C1 segment of cervical spinal cord (tissue), 14 donors: ENCODE measurements at places on chromosomes 5 and 9.
A peak's percentile ranks its signal among the peaks of the same experiment; 100 is the strongest.

GRCh38 chr5:79109527-79110492 is 1.8 kb upstream of the BHMT start:
- DNase-seq = no peak

GRCh38 chr5:175246889-175247520 is 197.0 kb downstream of the DRD1 start:
- DNase-seq = no peak

DNA sequence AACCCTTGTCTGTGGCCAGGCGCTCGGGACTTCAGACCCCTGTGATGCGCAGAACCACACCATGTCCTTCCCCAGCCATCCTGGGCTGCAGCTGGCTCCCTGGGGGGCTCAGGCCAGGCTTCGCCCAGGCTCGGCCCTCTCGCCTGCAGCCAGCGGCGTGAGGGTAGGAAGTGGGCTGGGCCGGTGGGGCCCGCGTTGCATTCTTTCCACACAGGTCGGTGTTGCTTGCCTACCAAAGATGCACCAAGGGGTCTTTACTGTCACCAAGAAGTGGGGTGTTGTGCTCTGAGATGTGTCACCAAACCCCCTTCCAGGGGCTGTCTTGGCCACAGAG is 48.3 kb upstream of the RNF130 start:
- no peak for DNase-seq

GRCh38 chr5:35473589-35473988 is 144.1 kb upstream of the SPEF2 start:
- no peak for DNase-seq

DNA sequence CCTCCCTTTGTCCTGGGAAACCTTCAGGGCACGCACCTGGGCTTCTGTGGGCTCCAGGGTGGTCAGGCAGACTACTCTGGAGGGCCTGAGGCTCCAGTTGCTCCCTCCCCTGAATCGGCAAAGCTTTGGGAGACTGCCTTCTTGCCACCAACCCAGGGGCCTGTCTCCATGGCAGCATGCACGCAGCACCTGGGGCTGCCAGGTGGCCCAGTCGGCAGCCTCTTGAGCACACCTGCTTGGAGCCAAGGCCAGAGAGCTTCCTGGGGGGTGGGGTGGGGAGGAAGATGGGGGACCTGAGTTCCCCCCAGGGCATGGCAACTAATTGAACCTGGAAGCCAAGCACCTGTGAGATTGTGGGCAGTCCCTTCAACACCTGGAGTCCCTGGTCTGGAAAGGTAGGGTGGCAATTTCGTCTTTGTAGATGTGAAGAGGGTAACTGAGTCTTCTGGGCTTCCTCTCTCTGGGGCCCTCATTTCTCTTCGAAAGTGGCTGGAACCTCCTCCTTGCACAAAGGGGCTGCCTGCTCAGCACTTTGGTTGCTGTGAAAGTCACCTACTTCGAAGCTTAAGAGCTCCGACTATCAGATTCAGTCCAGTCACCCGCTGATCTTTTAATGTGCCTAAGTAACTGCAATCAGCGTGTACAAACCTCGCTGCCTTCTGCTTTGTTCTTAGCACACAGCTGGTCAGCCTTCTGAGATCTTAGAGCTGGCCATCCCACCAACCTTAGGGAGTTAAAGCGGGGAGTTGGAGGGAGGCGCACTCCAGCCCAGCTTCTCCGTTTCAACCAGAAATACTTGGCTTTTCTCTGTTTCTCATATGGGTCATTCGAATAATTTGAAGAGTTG is 4.0 kb downstream of the RNF183 start:
- no peak for DNase-seq

- no peak for DNase-seq
Observed at GRCh38 chr5:178069909-178070308, 43.4 kb upstream of the N4BP3 start.

DNA sequence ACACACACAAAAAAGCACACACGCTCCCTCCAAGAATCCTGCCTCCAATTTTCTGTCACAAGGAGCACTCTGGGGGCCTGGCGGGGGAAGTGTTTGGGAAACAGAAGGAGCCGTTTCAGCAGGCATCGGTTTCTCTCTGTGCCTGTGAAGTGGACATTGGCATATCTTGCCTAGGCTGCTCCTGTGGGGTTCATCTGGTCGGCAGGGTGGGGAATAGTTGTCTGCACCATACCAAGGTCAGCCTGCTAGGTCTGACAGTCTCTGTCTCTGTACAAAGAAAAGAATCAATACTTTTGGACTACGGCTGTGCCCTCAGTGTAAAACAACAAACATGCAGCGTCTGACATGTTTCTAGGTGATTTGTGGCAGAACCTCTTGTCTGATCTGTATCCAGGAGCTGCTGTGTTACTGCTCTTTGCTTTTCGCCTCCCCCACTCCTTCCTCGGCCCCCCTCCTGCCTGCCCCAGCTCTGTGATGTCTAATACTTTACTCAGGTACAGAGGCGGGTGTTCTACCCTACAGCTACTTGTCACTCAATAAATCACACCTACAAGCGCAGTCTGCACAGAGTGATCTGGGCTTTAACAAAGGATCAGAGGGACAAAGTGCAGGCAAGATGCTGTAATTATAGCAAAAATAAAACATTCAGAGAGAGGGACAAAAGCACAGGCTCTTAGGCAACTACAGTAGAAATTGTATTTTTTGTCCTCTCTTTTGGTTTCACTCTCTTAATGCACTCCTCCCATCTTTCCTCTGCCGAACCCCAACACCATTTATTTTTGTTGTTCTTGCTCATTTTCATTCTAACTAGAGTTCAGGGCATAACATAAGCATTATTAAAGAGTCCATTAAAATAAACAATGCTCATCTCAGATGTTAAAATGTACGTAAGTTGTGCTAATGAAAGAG is 216.7 kb downstream of the BNC2 start:
- DNase-seq = no peak

DNA sequence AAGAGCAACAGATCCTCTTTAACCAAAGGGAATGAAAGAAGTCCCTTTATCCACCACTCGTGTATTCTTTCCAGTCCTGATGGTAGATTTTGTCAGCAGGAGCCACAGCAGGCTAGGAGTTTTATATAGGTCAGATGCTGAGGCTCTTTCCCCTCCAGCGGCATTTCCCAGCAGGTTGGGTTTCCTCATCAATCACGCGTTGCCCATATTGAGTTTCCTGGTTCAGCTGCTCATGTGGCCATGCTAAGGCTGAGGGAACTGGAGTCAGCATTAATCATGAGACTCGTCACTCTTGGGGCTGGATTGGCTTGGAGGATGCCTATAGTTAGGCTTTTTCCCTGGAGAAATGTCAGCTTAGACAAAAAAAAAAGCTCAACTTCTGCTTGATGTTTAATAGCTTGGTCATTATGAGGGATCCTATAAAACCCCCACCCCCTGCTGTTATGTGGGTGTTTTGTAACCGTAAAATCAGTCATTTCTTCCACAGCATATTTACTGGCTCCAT is 193.4 kb upstream of the GAS1 start:
- DNase-seq = no peak

- DNase-seq = no peak
Observed at GRCh38 chr5:113075019-113075418, 98.4 kb downstream of the DCP2 start.

DNA sequence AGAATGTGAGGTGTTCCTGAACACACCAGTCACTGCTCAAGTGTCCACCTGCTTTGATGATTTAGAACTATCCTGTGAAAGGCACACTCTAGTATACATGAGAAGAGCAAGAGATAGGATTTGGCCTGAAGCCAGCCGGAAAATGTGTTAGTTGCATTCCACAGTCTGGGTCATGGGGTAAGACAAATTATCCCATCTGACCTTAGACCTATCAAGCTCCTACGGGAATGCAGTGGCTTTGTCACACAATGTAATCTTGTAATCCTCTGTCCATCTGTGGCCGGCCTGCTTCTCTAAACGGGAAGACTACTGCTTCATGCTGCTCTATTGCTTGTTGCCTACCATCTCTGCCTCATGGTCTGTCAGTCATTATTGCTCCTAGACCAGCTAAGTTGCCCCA is 92.4 kb upstream of the PRRC1 start:
- no peak for DNase-seq

DNA sequence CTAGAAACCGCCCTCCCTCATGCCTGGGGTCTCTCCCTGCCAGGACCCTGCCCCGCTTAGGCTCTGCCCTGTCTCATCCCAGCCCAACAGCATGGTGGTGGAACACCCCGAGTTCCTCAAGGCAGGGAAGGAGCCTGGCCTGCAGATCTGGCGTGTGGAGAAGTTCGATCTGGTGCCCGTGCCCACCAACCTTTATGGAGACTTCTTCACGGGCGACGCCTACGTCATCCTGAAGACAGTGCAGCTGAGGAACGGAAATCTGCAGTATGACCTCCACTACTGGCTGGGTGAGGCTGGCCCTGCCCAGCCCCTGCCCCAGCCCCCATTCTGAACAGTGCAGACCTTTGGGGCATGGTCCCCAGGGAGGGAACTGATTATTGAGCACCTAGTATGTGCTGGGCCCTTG is 33.9 kb downstream of the GSN start:
- DNase-seq = no peak

DNA sequence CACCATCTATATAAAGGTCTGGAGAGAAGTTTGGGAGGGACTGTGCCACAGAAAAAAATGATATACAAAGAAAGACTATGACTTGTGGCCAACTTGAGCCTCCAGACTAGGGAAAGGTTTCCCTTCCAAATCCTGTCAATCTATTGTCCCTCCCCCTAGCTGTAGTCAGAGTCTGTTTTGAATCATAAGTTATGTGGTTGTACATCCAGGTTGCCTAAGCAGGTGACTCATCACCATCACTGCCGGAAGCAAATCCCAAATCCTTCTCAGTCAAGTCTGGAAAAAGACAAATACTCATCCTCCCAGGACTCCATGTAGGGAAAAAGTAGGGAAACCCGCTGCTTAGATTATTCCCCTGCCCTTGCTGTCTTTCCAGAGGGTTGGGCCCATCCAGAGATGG is 235.7 kb downstream of the CDK5RAP2 start:
- DNase-seq = no peak

GRCh38 chr9:26054600-26055520 is 376.6 kb upstream of the TUSC1 start:
- no peak for DNase-seq

GRCh38 chr5:63011158-63011557 is 432.5 kb downstream of the LRRC70 start:
- DNase-seq = no peak

DNA sequence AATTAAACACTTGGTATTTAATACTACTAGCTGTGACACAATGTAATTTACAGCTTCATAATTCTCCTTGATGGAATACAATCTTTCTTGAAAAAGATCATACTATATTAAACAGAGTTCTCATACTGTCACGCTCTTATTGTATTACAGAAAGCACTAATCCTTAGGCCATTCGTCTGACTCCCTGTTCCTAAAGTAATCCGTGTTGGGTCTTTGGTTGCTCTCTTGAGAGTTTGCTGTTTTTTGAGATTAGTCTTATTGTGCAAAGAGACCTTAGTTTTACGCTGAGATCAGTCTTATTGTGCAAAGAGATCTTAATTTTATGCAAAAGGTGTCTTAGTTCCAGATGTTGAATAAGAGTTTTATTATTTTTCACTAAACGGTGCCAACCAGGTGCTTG is 190.6 kb downstream of the ISL1 start:
- DNase-seq = no peak

GRCh38 chr9:4661611-4662010 is 483 bp upstream of the PLPP6 start:
- no peak for DNase-seq

DNA sequence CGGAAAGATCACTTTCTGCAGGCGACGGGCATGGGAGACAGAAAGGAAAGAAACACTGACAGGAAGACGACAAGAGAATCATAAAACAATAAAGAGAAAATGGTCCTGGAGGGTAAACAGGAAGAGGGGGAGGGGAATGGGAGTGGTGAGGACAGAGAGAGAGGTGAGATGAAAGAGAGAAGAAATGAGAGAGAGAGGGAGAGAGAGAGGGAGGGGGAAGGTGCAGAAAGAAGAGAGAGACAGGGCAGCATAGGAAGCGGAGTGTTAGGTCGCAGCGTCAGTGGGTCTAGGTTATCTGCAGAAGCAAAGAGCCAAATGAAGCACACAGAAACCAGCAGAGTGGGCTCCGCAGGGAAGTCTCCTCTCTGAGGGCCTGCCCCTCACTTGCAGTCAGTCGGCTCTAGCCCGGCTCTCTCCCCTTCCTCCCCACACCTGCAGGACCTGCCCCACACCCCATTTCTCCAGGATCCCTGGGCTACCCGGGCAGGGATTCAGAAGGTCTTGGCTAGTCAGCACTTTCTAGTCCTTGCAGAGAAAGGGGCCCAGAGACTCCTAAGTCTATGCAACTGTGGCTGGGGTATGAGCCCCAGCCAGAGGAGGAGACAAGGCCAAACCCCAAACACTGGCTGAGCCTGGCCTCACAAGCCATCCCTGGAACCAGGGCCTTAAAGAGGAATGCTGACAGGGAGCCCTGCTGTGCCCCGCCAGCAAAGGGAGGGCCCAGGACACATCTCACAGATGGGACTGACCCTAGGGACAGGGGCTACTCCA is 29.7 kb upstream of the MEIKIN start:
- DNase-seq = no peak

DNA sequence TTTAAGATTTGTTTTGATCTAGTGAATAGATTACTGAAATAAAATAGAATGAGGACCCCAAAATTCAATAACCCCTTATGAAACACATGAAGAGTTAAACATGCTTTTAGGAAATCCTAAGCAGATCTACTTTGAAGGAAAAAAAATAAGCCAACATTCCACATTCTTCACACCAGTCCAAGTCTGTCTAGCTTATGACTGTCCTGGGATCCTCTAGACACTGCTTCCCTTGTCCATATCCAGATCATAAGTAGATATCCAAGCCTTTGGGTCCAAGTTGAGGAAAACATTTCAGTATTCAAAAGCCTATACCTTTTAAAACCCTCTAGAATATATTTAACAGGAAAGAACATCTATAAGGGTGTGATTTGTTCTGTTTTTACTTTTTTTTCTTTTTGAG is 58.8 kb upstream of the MINAR2 start:
- DNase-seq = no peak

DNA sequence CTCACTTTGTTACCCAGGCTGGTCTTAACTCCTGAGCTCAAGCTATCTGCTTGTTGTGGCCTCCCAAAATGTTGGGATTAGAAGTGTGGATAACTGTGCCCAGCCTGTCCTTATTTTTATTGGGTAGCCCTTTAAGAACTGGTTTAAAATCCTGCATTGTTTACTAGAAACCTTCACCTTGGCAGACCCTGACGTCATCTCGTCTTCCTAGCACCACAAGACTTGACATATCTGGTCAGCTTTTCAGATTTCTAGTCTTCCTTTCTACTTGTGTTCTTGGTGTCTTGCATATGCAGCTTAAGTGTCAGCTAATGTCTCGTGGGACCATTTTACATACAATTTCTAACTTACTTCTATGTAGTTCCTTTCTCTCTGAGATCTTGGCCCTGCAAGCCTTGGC is 258.9 kb downstream of the IZUMO3 start:
- no peak for DNase-seq

DNA sequence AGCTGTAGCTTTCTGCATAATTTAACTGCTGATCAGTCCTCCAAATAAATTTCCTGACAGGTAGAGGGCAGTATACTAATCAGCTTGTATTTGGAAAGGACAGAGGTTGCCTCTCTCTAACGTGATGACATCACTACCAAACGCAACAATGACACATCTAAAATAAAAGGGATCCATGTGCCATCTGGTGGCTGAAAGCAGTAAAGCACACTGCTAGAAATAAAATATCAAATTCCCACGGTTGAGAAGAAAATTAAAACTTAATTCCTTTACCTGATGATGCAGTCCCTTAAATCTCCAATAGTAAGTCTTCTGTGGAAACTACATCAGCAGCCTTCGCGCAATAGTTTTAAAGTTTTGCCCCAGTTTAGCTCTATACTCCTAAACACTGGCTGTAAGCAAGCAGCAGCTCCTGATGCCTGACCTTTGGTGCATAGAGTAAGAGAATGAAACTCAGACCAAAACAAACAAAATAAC is 54.5 kb downstream of the DIAPH1 start:
- DNase-seq = peak; percentile 30
